8988T (cell line): ENCODE measurements at places on chromosomes 1 and 21.

DNA sequence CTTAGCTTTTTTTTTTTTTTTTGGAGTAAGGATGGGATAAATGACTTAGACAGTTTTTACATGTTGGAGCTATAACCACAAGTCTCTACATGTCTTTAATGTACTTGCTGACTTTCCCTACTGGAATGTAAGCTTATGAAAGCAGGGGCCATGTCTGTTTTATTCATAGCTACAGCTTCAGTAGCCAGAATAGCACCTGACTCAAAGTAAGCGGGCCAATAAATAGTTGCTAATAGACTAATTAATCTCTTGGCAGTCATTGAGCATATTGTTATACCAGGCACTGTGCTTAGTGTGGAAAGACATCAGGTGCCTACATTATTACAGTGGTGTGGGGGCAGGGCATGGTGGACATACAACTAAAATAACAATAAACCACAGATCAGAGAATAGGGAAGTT lies 84.4 kb upstream of the HOOK1 start:
- DNase-seq = no peak

DNA sequence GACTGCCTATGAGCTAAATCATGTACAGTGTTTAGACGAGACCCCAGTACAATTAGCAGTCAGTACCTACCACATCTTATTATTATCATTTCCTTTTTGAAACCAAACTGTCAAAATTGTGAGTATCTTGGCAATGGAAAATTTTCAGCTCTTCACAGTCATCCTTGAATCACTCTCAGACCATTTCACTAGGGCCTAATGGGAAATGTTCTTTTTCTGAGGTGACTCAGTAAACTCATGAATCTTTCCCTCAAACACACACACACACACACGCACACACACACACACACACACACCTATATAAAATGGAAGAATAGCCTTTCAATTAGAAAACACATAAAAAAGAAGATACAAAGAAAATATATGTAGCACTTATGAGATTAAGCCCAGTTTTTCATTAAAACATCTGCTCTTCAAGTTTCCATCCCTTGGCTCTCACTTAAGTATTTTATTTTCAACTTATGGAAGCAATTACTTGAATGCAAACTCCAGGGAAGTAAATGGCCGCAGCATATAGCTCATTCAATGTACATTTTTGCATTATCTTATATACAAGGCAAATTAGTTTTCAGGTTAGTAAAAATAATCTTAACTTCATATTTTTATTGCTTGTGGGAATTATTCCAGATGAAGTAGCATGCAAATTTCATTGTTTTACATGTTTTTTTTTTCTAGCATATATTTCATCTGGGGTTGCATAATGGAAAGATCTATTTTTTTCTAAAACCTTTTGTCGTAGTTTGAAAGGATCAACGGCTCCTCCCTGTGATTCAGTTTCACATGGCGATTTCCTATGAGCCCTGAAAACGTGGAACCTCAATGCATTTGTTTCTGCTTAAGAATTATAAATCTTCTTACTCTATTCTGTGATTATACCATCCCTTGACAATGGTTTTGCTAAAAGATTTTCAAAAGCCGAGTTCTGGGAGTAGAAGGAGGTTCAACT lies 46.3 kb upstream of the TMPRSS15 start:
- DNase-seq = no peak

DNA sequence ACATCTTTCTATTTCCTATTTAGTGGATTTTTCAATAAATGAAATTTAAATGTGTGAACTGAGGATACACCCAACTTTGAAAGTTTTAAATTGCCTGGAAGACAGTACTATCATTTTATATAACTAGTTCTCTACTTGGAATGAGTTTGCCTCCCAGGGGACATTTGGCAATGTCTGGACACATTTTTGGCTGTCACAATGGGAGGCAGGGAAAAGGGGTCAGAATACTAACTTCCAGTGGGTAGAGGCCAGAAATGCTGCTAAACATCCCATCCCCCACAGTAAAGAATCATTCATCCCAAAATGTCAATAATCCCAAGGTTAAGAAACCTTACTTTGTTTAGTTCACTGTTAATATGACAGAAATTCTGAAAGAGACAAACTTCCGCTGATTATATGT lies 13.2 kb upstream of the NRAS start:
- no peak for DNase-seq

- no peak for DNase-seq
Observed at GRCh38 chr1:228429007-228429406, 12.3 kb upstream of the TRIM17 start.

GRCh38 chr1:162756523-162756922 lies 34.0 kb upstream of the HSD17B7 start:
- no peak for DNase-seq

GRCh38 chr1:27233667-27234048 lies 774 bp upstream of the WDTC1 start:
- DNase-seq = no peak

DNA sequence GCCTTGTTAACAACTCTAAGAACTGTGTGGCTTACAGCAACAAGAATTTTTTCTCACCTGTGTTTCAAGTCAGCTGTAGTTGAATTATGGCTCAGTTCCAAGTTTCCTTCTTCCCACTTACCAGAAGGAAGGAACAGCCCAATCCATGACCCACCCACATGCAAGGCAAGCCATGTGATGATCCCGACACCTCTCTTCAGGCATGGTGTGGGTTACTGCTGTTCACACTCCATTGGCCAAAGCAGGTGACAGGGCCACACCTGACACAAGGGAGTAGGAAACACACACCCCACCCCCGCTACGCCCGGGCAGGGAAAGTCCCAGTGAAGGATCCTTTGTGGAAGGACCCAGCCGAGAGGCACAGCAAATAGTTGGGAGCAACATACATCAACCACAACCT lies 36.3 kb downstream of the KCNJ15 start:
- no peak for DNase-seq

DNA sequence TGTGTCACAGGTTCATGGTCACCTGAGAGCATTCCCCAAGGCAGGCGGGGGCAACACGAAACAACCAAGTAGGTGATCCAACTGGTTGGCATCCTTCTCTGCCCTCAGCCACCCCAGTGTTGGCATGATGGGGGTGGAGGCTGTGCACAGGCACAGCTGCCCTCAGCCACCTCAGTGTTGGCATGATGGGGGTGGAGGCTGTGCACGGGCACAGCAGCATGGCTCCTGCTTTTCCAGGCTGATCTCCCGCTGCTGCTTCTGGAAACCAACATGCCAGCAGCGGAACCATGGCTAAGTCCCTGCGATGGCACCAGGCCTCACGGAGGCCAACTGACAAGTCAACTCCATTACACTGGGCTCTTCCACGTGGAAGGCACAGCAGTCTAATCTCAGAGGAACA lies 447.8 kb downstream of the PTPRU start:
- no peak for DNase-seq

GRCh38 chr21:24275616-24276015 lies 1331.7 kb downstream of the MRPL39 start:
- DNase-seq = no peak
